CD8-positive, alpha-beta T cell (primary cell): ENCODE measurements at places on chromosomes 7 and 10. TPM values are rescaled to one million over a fixed set of nuclear protein-coding genes. Genes with fewer than 3 reads are reported as not detected.

The CPEB3 gene
- 1.1 TPM for total RNA-seq

The AKR1C4 gene
- not detected for total RNA-seq

The TSPAN12 gene
- total RNA-seq: not detected

The CYP26C1 gene
- 0.08 TPM for total RNA-seq

The SOSTDC1 gene
- not detected for total RNA-seq

The ATOH7 gene
- total RNA-seq: not detected

The CCDC6 gene
- 23.7 TPM for total RNA-seq

The RNF148 gene
- not detected for total RNA-seq

The UNCX gene
- not detected for total RNA-seq

The CYP2C18 gene
- total RNA-seq: not detected

The PDK4 gene
- total RNA-seq: not detected

The PNLIP gene
- not detected for total RNA-seq

The GRB10 gene
- 2.6 TPM for total RNA-seq

The DNAH11 gene
- total RNA-seq: 0.25 TPM

The FLNC gene
- not detected for total RNA-seq

The SMO gene
- not detected for total RNA-seq

The DDX50 gene
- 56.3 TPM for total RNA-seq

The SLC18A3 gene
- total RNA-seq: not detected

The PILRA gene
- 8.9 TPM for total RNA-seq

The HOXA4 gene
- total RNA-seq: 0.36 TPM

The TYW1B gene
- 4.7 TPM for total RNA-seq

The SPDYE1 gene
- not detected for total RNA-seq

The LYZL1 gene
- not detected for total RNA-seq

The ACSM6 gene
- not detected for total RNA-seq

The MSMB gene
- not detected for total RNA-seq

The ELN gene
- not detected for total RNA-seq

The HOXA2 gene
- not detected for total RNA-seq
